ENCODE measurements at places on chromosomes 2 and 18. TPM values are rescaled to one million over a fixed set of nuclear protein-coding genes. Genes with fewer than 3 reads are reported as not detected.

NCKAP5 gene
- 16.6 TPM for polyA plus RNA-seq

SLC14A1 gene
- polyA plus RNA-seq = 80.5 TPM

PIKFYVE gene
- polyA plus RNA-seq = 19.6 TPM

C2orf66 gene
- polyA plus RNA-seq = not detected

MAPRE2 gene
- 41.1 TPM for polyA plus RNA-seq

MEP1B gene
- polyA plus RNA-seq = not detected

SCTR gene
- polyA plus RNA-seq = not detected

HOXD12 gene
- polyA plus RNA-seq = not detected

ABCG8 gene
- polyA plus RNA-seq = not detected

GBX2 gene
- not detected for polyA plus RNA-seq

UGP2 gene
- polyA plus RNA-seq = 121 TPM

DSG4 gene
- polyA plus RNA-seq = not detected

TRIB2 gene
- polyA plus RNA-seq = 13.0 TPM

SNTG2 gene
- polyA plus RNA-seq = 0.06 TPM

CSRNP3 gene
- polyA plus RNA-seq = 0.25 TPM

TSPYL6 gene
- not detected for polyA plus RNA-seq

C2orf42 gene
- 10.7 TPM for polyA plus RNA-seq

TANC1 gene
- polyA plus RNA-seq = 28.0 TPM

AQP12B gene
- polyA plus RNA-seq = not detected

B3GNT7 gene
- polyA plus RNA-seq = 0.06 TPM

CMPK2 gene
- not detected for polyA plus RNA-seq

NYAP2 gene
- not detected for polyA plus RNA-seq

STON1 gene
- polyA plus RNA-seq = 13.5 TPM

CGREF1 gene
- polyA plus RNA-seq = 0.74 TPM

PPP1R1C gene
- polyA plus RNA-seq = 0.41 TPM

MOGAT1 gene
- not detected for polyA plus RNA-seq

SH2D6 gene
- 0.15 TPM for polyA plus RNA-seq

PROM2 gene
- polyA plus RNA-seq = 0.12 TPM

GPAT2 gene
- polyA plus RNA-seq = 0.10 TPM

Measured in AG04450 (cell line).